GF-D8 (cell line): ENCODE measurements at places on chromosomes 12 and 14.

GRCh38 chr14:73834261-73834625 is 17.4 kb upstream of the PTGR2 start:
- no peak for DNase-seq

GRCh38 chr14:93943930-93944329 is 16.8 kb downstream of the FAM181A start:
- no peak for DNase-seq

- no peak for DNase-seq
Measured at GRCh38 chr12:10153271-10154144, 18.4 kb downstream of the OLR1 start.

DNA sequence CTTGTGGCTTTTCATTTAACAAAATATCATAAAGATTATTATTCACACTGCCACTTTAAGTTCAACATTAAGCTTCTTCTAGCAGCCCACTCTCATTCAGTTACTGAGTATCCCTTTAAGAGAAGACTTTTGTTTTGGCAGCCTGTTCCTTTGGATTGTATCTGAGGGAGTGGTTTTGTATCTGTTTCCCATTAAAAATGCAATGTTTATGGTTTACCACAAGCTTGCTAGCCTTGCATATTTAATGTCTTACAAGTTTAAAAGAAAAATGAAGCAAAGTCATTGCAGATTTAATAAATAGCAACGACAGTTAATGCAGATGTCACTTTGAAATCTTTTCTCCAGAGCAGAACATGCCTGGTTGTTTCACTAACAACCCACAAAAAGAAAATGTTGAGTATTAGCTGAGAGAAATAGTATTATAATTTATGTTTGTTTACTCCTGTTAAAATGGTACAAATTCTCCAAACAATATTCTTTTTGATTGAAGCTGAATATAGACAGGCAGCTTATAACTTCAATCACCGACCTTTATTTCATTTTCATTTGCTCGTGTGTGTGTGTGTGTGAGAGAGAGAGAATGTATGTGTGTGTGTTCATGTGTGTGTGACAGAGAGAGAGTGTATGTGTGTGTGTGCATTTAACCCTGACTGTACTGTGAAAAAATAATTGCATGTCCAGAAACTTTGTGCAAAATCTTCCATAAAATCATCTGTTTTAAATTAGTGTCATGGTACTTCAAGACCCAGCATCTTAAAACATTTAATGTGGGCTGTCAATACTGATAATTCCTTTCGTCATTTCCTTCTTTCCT is 1.8 kb downstream of the DCN start:
- no peak for DNase-seq

- no peak for DNase-seq
Measured at GRCh38 chr12:124130691-124131591, 157.9 kb downstream of the ZNF664 start.

DNA sequence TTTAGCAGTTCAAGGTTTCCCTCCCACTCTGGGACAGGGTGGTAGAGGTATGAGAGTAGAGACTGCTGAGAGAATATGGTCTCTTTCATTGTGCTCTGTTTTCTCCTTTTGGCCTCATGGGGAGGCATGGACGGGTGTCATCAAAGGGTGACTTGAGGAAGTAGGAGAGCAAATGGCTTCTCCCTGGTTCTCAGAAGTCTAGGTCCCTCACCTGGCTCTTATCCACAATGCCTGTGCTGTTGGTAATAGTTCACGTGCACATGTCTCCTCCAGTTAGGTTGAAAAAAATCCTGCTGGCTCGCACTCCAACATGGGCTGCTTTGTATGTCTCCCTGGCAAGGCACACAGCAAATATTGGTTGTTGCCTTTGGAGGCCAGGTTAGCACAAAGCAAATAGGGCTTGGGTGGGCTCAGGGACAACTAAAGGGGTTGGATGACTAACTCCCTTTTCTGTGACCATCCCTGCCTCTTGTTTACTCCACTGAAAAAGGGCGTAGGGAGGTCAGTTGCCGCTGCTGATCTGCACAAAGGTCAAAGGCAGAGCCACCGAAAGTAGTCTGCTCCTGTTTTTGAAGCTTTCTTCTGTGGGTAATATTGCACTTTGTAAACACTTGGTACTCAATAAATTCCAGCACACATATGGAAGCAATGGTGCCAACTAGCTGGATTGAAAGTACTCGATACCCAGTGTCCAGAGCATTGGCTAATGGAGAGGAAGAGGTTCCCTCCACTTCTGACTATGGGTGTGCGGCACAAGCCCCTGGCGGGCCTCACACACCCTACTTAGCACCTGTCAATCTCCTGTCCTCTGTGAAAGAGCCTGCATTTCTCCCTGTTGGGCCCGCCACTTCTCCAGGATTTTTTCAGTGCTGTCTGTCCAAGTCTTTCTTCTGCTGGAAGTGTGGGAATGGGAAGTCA is 121.8 kb downstream of the SLC38A6 start:
- DNase-seq: no peak

- DNase-seq: no peak
Measured at GRCh38 chr14:59175404-59175803, 13.1 kb upstream of the DAAM1 start.

DNA sequence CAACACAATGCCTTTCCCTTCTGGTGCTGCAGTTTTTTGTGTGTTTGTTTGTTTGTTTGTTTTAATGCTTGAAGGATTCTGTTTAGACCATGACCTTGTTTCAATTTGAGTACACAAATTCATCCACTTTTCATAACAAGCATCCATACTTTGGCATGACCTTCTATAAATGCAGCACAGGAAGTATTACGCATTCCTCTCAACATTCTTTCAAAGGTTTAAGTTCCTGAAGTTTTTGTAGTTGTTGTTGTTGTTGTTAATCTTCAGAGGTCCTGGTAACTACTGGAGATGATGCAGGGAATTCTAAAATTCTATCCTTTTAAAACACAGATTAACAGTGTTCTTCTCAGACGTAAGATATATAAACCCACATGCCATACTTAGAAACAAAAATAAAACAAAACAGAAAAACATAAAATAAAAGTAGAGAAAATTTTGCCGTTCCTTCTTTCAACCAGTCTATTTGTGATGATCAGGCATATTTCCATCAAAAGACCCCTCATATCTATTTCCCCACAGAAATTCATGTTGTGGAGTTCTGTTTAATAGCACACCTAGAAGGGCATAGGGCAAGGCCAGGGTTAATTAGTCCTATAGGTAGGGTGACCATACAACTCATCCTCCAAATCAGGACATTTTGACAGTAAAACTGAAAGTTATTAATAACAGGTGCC is 529.9 kb downstream of the NOVA1 start:
- no peak for DNase-seq

DNA sequence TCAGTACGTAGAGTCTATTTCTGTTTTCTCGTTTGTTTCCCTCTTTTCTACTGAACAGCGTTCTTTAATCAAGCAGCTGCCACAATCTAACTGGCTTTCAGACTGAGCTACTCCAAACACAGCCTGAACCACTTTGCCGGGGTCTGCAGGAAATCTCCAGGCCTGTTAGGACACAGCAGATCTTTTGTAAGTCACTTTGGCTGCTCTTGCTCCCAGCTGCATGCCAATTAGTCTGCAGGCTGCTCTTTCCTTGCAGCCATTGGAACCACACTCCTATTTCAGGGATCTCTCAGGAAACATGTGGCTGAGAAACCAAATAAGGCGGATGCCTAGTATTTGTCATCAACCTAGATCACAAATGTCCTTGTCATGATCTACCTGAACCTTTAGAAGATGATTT is 73.6 kb downstream of the TMTC1 start:
- DNase-seq: no peak

GRCh38 chr12:113611652-113612051 is 140.0 kb upstream of the LHX5 start:
- no peak for DNase-seq

DNA sequence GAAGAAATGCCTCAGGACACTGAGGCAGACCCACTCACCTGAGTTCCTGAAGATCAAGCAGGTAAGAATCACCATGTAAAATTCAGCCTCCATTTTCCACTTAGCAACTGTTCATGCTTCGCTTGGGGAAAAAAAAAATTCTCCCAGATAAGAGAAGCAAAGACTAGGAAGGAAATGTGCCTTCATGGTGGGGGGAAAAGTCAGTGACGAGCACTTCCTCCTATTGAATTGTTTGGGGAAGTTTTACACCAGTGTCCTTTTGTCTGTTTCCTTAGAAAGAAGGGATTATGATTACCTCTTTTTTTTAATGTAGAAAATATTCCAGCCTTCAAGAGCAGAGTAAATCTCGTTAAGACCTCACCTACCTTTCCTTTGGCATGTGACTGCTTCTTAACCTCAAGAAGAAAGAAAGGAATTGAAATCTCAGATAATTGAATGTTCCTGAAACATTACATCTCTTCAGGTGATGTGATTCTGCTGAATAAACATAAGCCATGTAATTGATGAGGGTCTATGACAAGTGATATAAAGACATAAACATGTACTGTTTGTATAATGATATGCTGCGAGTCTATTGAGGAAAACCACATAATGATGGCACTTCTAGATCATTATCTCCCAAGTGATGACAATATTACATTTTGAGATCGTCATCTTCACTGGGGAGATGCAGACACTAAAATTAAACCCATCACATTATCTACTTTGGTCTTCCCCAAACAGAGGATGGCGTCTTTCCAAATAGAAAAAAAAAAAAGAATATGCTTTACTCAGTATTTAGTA is at the start of gene PTPRB:
PTPRB (minus strand) TSS at position 127 of the 783 bp plus-strand sequence; CDS start at position 93, 34 bp downstream.
- no peak for DNase-seq

- no peak for DNase-seq
Measured at GRCh38 chr12:83016991-83017390, 330.3 kb downstream of the TMTC2 start.

DNA sequence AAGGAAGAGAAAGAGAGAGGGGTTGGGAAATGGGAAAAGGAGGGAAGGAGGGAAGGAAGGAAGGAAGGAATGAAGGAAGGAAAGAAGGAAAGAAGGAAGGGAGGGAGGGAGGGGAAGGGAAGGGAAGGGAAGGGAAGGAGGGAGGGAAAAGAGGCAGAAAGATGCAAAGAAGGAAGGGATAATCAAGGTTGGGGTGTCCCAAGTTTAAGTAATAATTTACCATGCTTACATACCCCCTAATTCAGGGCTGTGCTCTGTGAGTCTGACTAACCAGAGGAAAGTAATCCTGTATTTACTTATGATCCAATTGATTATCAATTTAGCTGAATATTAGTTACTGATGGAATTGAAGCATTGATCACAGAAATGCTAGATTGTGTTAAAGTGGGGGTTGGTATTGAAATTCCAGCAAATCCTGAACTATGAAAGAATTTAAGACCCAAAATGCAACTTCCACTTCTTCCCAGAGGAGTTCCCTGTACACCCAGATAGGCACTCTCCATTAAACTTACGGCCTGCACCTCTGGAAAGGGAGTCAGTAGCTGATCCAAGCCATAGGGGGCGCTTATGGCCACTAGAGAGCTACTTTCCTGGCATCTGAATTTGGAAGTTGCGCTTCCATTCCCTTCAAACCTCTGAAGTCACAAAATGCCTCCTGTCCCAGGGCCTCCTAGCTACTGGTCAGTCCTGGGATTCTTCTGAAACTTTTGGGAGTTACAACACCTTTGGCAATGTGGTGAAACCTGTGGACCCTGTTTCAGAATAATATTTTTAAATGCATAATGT is 162.7 kb upstream of the PWP1 start:
- DNase-seq: no peak
